Calu3 (cell line): ENCODE measurements at places on chromosomes 3 and 15. TPM values are rescaled to one million over a fixed set of nuclear protein-coding genes. Genes with fewer than 3 reads are reported as not detected.

Gene DHFR2
- total RNA-seq: 5.0 and 5.4 TPM in 2 replicates

Gene SLC2A2
- total RNA-seq: 0.09 and 0.95 TPM in 2 replicates

Gene TM4SF1
- total RNA-seq: 919 and 981 TPM in 2 replicates

Gene CRYGS
- total RNA-seq: 7.2 and 9.5 TPM in 2 replicates

Gene GABRG3
- not detected in 2 replicates for total RNA-seq

Gene FBXW12
- not detected in 2 replicates for total RNA-seq

DNA sequence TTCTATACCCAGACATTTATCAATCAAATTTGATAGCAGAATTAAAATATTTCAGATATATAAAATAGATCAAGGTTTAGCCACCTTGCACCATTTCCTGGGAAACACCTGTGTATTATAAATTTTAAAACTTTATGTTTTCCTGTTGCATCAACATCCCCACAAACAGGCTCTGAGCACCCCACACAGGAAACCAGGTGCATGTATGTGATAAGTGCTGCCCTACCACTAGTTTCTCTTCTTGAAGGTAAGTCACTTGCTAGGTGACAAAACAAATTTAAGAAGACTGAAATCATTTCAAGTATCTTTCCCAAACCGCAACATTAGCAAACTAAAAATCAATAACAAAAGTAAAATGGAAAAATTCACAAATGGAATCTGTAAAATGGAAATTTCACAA is 496.1 kb upstream of the CCDC54 start:
- no peaks in the 10 kb centered on the region for H3K36me3 ChIP-seq
- H3K4me1 ChIP-seq: no peaks in the 10 kb centered on the region
- no peak overlapping the region for H3K27ac ChIP-seq
- DNase-seq: no peak

GRCh38 chr3:127172211-127172610 is 20.7 kb upstream of the PRR23E start:
- H3K36me3 ChIP-seq: no peaks in the 10 kb centered on the region
- no peaks in the 10 kb centered on the region for H3K4me1 ChIP-seq
- no peak overlapping the region for H3K27ac ChIP-seq
- H3K27me3 ChIP-seq: peaks cover 91% of the 10 kb centered on the region
